ENCODE measurements at places on chromosomes 3 and 15.

- DNase-seq = no peak
Observed at GRCh38 chr15:36914466-36914865, 185.9 kb downstream of the MEIS2 start.

DNA sequence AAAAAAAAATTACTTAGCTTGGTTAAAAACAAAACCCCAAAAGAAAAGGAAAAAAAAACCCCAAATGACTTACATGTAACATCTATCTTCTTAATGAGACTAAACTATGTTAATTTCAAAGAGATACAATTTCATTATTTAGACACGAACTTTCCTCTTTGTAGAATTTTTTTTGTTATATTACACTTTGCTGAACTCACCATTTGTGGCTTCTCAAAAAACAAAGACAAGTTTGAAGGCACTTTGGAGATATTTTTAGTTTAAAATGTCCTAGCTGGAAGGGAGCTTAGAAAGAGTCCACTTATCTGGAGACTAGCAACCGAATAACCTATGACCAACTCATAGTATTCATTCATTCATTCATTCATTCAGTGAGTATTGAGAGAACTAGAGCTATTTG is 301.7 kb upstream of the ROPN1 start:
- DNase-seq = no peak

- DNase-seq = no peak
Observed at GRCh38 chr15:40252141-40252437, 13.2 kb downstream of the PAK6 start.

DNA sequence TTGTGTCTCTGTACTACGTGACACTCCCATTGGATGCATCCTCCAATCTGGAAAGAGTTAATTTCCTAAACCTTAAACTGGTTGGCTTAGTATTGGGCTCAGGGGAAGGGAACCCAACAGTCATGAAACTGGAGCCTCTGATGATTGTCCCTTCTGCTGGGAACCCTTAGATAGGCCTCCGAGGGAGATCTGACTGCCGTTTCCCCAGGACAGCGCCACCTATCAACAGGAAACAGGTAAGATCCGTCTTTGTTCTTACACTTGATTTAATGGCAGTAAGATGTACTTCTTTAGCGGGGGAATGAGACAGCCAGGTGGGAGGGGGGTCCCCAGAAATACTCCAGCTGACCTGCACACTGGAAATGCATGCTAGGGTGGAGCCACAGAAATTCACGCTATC is 1749.6 kb downstream of the SI start:
- DNase-seq = no peak

GRCh38 chr3:47370887-47371697 is 9.7 kb upstream of the PTPN23 start:
- no peak for DNase-seq

Data from right lobe of liver (tissue), 6 donors.